ENCODE measurements at places on chromosomes 5 and 9.

DNA sequence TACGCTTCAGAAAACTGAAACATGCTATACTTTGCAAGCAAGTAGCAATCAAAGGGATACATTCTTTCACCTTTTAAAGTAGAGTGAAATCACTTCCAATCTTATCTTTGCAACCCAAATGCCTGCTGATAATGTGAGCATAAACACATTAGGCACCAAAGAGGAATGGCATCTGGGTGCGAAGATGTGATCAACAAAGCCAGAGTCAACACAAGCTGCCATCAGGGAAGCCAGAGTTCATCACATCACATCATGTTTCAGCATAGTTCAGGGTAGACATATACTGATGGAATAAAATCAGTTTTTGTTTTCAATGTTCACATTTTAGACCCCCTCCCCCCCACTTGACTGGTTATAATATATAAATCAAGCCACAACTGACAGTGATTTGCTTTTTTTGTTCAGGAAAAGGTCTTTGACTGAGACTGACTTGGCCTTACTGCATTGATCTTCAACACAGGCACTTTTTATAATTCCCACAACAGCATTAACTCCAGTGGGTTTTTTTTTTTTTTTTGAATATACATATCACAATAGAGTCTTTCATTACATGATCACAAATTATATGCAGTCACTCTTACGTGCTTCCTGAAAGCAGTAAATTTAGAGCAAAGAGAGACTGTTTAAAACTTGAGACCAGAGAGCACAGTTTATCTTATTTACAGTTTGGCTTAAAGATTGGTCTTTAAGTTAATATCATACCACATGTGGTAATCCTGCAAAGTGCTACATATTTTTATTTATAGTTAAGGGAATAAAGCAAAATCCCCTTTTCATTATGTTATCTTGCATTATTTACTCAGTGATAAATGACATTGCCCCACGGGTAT lies 20.3 kb downstream of the AOPEP start:
- DNase-seq = no peak

DNA sequence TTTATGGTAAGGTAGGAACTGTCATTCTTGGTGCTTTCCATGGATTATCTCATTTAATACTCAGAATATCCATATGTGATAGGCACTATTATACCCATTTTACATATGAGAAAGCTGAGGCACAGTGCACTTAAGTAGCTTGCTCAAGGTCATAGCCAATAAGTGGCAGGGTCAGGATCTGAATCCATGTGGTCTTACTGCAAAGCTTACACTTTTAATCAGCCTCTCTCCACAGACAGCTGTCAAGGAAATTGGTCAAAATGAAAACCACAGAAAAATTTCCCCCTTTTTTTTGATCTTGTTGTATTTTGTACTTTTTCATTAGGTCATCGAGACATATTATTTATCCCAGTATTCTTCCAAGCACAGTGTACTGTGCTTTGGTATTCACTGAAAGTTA lies 78.5 kb downstream of the ERCC6L2 start:
- DNase-seq = no peak

DNA sequence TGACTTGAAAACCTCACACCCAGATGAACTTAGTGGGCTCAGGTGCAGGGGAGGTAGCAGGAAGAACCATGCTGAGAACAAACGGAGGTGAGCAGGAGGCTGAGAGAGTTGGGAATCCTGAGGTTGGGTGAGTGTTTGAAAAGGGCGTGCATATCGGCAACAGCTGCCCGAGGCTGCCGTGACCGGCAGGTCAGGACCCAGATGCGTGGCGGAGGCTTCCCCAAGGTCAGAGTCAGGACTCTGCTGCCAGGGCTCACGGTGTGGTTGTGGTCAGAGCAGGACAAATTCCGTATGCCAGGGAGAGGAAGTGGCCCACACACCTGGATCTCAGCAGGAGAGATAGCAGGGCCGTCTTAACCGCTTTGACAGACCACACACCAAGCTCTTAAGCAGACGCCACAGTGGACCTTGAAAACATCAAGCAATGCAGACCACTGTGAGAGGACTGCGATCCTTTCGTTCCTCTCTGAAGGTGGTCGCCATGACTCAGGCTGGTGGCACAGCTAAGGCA lies 43.1 kb downstream of the ADAMTS16 start:
- no peak for DNase-seq

DNA sequence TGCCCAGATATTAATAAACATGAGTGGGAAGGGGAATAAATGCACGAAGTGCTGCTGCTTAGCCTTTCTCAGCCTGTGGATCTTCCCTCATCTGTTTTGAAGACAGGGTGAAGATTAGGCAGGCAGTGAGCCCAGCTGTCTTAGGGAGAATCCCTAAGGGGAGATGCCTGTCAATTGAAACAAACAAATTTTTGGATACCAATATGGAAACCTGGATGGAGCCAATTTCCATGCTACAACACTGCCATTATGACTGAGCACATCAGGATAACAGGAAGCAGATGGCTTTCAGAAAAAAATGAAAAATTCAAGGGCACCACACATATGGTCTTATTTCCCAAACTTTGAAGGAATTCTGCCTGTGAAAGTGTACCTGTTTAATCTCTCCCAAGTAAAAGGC lies 80.3 kb downstream of the HMHB1 start:
- no peak for DNase-seq

GRCh38 chr5:169637549-169638121 lies 560 bp downstream of the DOCK2 start:
- DNase-seq = no peak

DNA sequence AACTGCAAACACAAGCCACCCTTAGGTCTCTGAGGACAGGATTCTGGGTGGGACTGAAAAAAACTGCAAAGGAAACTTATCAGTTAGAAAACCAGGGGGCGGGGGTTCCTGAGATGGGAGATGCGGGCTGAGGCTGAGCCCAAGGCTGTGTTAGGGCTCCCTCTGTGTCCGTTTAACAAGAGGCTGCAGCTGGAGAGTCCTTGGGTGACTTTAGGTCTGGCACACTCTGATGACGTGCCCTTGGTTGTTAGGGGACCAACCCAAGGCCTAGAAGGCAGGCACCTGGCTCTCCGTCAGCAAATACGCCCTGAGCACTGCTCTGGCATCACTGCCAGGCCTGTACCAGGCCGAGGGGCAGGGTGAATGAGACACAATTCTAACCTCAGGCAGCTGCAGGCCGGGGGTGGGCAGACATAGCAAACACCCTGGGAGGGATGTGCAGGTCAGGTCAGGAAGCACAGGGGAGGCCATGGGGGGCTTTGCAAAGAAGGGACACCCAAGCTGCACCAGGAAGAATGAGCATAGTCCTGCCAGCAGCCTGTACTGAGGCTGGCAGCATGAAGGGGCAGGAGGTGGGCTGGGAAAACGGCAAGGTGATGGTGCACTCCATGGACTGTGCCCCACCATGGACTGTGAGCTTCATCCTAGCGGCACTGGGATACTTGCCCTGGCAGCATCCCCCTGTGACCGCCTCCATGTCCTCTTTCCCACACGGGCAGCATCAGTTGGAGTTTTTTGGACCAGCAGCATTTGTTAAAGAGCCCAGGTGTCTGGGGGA lies 137.9 kb downstream of the GABBR2 start:
- no peak for DNase-seq

GRCh38 chr5:80738466-80738865 lies 83.7 kb upstream of the DHFR start:
- no peak for DNase-seq

- no peak for DNase-seq
Measured at GRCh38 chr5:34652914-34653313, 3.2 kb upstream of the RAI14 start.

GRCh38 chr5:68440651-68441050 lies 225.1 kb downstream of the PIK3R1 start:
- DNase-seq = no peak

DNA sequence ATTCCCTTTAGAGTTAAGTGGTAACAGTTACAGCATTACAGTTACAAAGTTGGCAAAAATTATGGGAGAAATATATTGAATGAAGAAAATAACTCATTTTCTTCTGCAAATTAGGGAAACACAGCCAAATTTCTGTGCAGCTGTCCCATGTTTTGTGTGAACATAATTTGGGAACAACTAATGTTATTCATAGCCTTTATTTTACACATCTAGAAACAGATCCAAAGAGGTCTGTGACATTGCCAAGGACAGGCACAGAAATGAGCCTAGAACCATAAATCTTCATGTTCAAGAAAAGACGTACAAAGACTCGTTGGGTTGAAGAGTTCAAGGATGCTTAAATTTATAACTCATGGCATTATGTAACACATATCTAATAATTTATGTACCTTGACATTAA lies 114.1 kb upstream of the TXNDC8 start:
- DNase-seq = no peak

DNA sequence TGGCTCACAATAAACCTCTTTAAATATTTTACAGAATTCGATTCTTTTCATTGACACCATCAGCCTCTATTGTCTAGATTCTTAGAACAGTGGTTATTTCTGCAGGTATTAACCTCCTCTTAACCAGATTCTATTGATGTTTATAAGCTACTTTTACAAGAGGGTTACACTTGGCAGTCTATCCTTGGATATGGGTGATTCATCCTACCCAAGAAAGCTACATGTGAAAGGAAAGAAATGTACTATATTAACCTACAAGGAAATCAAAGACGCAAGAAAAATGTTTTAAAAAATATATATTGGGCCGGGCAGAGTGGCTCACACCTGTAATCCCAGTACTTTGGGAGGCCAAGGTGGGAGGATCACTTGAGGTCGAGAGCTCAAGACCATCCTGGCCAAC lies 16.7 kb downstream of the SLC25A25 start:
- no peak for DNase-seq

DNA sequence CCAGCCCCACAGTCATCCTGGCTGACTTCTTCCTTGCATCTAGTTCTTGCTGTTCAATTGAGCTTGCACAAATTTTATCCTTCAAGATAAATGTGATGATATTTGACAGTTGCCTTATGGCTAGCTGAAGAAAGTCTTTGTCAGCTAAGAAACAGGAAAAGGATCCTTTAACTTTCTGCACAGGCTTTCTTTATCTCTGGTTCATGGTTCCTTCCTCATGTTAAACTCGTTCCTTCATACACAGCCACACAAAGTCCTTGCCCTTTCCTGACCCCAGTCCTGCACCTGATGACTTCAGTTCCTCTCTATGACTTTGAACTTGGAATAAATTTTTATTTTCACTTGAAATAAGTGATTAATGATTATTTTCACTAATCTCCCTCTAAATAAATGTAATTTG lies 132.5 kb upstream of the PRSS3 start:
- no peak for DNase-seq

GRCh38 chr9:120484162-120484561 lies 95.8 kb downstream of the CDK5RAP2 start:
- no peak for DNase-seq

GRCh38 chr9:91783876-91784672 lies 166.0 kb downstream of the ROR2 start:
- no peak for DNase-seq

DNA sequence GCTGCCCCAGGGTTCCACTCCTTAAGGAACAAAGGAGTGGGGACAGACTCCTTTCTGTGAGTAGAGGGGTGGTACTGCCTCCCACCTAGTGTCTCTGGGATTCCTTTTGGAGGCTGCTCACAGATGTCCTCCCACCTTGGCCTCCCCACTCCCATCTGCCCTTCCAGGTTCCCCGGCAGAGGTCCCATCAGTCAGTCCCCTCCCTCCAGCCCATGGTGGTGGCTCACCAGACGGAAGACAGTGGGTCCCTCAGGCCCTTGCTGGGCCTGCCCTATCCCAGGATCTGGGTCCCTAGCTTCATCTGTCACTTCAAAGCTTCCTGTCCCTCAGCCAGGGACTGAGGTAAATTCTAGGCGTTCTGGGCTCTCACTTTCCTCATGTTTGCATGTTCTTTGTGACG lies 35.6 kb upstream of the NEK6 start:
- DNase-seq = no peak

GRCh38 chr5:86917117-86917579 lies 299.4 kb downstream of the COX7C start:
- DNase-seq = no peak

DNA sequence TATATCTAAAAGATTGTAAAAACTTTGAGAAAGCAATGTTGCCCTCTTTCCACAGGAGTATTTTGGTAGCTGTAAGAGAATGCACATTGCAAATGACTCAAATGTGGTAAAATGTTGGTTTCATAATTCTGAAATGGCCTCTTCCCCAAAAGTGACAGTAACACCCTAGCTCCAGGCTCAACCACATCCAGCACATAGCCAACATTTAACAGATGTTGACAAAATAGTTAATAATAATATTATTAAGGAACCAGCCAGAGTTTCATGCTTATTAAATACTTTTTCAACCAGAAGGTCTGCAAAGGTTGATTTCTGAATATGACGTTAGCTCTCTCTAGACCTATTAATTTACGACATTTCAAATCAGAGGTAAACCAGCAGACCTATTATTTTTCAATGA lies 1.3 kb downstream of the ANXA1 start:
- DNase-seq = no peak

- no peak for DNase-seq
Measured at GRCh38 chr9:121870271-121870670, 218.8 kb downstream of the DAB2IP start.

- DNase-seq = no peak
Measured at GRCh38 chr5:178667101-178667500, 40.3 kb upstream of the CLK4 start.

All from NCI-H345 (cell line).